ENCODE measurements at places on chromosomes 1 and 21.

GRCh38 chr1:3460672-3461131 is 6.2 kb downstream of the ARHGEF16 start:
- no peak for DNase-seq

GRCh38 chr21:46616050-46616449 is 11.2 kb upstream of the S100B start:
- no peak for DNase-seq

- no peak for DNase-seq
These were observed 22.8 kb downstream of the KIAA1614 start for GRCh38 chr1:180935326-180936109.

- DNase-seq = no peak
These were observed 34.9 kb downstream of the IGSF21 start for GRCh38 chr1:18142471-18142870.

GRCh38 chr1:25661043-25661815 is 44.6 kb downstream of the MAN1C1 start:
- no peak for DNase-seq

DNA sequence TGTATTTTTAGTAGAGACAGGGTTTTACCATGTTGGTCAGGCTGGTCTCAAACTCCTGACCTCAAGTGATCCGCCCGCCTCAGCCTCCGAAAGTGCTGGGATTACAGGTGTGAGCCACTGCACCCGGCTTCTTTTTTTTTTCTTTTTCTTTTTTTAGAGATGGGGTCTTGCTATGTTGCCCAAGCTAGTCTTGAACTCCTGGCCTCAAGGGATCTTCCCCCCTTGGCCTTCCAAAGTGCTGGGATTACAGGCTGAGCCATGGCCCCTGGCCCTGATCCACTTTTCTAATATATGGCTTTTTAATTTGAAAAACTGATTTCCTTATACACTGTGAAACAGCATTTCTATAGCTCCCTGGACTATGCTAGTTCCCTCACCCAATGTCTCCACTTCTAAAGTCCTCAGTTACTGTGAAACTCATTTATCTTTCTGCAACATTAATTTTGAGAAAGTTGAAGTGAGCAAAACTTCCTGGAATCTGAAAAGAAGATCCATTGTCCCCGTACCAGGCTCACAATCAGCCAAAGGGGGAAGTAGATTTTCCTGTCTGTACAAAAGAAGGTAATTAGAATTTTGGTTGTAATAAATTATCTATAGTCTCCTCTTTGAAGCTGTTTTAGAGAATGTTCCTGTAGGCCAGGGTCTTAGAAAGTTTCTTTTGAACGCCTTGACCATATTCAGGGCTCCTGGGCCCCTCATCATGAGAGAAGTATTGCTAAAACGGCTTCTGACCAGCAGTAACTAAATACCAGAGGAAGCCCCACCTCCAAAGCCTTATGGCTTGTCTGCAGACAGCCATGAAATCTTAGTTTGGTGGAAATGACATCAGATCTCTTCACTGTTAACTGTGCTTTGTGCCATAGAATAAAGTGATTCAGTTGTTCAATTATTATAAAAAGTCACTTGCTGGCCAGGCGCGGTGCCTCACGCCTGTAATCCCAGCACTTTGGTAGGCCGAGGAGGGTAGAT is 34.9 kb downstream of the DEGS1 start:
- no peak for DNase-seq

GRCh38 chr1:244341455-244342450 is 110.0 kb downstream of the ADSS2 start:
- DNase-seq = peak; percentile 88

GRCh38 chr1:236284291-236284721 is 2.5 kb upstream of the ERO1B start:
- no peak for DNase-seq

DNA sequence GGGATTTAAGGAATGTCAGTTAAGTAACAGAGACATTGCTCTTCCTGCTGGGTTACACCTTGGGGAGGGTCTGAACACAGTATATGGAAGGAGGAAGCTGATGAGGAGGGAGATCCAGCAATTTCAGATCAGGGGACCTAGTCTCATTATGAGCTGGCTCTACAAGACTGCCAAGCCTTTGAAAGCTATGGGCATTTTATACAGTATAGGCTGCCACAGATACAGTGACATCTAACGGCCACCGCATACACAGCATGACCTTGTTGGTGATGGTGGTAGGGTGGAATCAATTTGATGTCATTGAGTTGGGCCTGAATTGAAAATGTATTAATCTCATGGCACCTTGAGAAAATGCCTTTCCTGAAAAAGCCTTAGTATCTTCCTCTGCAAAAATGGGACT is 22.6 kb upstream of the ZP4 start:
- no peak for DNase-seq

DNA sequence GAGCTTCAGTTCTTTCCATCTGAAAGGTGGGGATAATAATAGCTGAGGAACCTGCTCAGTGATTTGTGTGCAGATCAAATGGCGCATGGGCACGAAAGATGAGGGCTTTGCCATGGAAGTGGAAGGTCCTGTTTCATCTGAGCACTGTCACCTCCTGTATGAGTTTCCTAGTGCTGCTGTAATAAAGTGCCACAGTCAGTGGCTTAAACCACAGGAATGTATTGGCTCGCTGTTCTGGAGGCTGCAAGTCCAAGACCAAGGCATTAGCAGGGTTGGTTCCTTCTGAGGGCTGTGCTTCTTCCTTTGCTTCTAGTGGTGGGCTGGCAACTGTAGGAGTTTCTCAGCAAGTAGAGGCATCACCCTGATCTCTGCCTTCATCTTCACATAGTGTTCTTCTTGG is 51.1 kb upstream of the RBM15 start:
- DNase-seq = no peak

GRCh38 chr1:92277105-92277723 is 21.6 kb downstream of the GLMN start:
- no peak for DNase-seq

GRCh38 chr1:90724926-90725656 is 8.0 kb upstream of the BARHL2 start:
- no peak for DNase-seq

DNA sequence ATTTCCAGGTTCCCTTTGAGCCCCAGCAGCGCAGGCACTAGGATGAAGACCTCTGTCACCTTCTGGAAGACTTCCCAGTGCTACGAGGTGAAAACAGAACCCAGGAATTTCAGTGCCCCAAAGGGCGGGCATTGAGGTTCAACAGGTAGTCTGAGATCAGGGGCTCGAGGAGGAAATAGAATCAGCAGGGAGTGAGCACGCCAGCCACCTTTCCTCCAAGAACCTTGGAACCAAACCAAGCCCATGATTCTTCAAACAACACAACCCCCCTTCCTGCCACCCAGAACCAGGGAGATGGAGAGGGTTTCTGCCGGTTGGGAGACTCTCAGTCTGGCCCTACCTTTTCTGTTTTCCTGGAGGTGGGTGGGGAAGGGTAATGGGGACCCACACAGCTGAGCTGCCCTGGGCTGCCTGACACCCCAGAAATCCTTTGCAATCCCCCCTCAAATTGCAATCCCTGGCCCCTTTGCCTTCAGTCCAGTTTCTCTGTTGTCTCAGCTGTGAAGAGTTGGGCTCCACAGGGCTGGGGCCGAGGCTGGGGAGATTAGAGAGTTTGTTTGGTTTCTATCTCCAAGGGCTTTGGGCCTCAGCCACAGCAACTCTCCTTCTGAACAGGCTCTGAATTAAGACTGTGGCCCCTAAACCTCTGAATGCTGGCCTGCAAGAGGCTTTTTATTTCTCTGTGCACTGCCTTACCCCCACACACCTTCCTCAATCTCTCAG is 11.9 kb downstream of the SLC41A1 start:
- DNase-seq = no peak

DNA sequence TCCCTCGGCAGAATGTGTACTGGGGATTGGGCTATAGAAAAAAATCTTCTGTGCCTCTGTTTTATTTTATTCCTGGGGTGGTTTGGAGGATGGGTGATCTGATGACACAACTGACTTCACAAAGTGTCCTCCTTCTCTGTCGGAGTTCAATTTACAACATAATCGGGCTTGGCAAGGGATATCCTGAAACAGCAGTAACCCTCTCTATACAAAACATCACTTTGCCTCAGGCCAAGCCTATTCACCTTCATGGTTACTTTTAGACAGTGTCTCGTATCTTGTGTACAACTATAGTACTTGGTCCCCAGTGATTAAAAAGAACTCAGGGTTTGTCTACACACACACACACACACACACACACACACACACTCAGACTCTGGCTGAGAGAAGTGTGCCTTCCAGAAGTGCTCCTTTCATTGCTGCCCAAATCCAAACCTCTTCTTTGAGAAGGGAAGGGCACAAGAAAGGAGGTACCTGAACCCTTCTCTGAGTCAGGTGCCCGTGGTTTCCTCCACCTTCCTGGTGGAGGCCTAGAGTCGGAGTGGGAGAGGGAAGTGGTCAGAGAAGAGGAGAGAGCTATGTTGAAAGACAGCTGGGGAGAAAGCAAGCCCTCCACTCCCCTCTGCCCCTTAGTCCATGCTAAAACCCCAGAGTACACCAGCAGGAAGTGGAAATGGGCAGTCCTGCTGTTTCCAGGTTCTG is 62.4 kb upstream of the POU2F1 start:
- no peak for DNase-seq

Measured in epithelial cell of prostate (primary cell).